Mammary epithelial cell (primary cell): ENCODE measurements at places on chromosomes 12 and 14. TPM values are rescaled to one million over a fixed set of nuclear protein-coding genes. Genes with fewer than 3 reads are reported as not detected.

OTX2 gene
- total RNA-seq = not detected in 2 replicates

ACSS3 gene
- total RNA-seq = 13.8 TPM

NUAK1 gene
- 39.8 TPM for total RNA-seq

ATL1 gene
- total RNA-seq = 5.1 and 7.5 TPM in 2 replicates

KRT75 gene
- 26.5 TPM for total RNA-seq

SIX6 gene
- total RNA-seq = not detected in 2 replicates
